ENCODE measurements at places on chromosomes 11 and 22. TPM values are rescaled to one million over a fixed set of nuclear protein-coding genes. Genes with fewer than 3 reads are reported as not detected.
A peak's percentile ranks its signal among the peaks of the same experiment; 100 is the strongest.

DNA sequence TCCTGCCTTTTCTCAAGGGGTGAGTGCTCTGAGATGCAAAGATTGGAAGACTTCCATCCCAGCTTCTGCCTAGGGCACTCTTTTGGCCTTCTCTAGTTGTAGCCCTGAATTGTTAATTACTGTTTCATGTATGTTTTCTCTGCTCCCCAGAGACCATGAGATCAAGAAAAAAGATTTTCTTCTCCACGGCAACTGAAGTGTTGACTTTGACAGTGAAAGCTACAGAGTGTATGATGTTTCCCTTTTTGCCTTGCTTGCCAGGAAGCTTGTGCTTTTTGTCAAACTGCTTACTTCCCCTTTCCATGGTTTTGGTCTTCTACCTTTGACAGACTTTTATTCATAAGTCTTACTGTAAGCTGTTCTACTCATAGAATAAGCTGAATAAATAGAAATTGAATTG is 23.3 kb upstream of the EIF3D start:
- DNase-seq, result no peak

DNA sequence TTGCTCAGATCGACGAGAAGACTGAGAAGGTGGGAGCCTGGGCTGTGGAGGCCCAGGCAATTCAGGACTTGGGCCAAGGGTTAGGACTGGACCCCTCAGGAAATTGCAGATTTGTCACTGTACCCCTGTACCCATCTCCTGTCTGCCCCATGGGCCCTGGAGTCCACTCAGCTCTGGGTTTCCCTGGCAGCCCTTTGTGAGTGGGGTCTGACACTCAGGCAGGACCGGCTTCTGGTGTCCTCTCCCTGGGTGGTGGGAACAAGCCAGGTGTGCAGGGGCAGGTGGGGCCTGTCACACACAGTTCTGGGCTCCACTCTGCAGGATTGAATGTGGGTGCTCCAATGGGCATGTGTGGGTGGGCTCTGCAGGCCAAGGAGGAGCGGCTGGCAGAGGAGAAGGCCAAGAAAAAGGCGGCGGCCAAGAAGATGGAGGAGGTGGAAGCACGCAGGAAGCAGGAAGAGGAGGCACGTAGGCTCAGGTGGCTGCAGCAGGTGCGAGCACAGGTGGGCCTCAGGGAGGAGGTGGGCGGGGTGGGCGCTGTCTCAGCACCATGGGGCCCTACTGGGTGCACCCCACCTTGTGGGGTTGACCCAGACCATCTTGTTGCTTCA is 21.6 kb downstream of the INCENP start:
- DNase-seq, result no peak

GRCh38 chr11:112174789-112175598 is at the start of gene BCO2:
TSS of gene BCO2 (plus strand) at chr11:112175512. CDS start at chr11:112175602, 90 bp downstream.
- peak; percentile 60 for DNase-seq

DNA sequence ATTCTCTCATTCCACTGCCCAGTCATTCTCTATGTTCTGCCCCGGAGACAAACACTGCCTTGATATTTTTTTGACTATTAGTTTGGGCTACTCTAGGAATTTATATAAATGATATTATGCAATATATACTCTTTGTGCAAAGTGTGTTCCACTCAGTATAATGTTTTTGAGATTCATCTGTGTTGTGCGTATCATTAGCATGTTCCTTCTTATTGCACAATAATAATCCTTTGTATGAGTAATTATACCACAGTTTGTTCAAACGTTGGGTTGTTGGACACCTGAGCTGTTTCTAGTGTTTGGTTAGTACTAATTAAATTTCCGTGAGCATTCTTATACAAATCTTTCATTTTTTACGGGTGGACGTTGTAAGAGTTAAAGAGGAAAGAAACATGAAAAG is 390.6 kb downstream of the GUCY1A2 start:
- no peak for DNase-seq

RIMBP3B gene
- total RNA-seq, result 0.24 TPM

Measured in activated naive CD4-positive, alpha-beta T cell treated with anti-CD3 and anti-CD28 coated beads for 36 hours (primary cell).